ENCODE measurements at places on chromosomes 5 and 9.

DNA sequence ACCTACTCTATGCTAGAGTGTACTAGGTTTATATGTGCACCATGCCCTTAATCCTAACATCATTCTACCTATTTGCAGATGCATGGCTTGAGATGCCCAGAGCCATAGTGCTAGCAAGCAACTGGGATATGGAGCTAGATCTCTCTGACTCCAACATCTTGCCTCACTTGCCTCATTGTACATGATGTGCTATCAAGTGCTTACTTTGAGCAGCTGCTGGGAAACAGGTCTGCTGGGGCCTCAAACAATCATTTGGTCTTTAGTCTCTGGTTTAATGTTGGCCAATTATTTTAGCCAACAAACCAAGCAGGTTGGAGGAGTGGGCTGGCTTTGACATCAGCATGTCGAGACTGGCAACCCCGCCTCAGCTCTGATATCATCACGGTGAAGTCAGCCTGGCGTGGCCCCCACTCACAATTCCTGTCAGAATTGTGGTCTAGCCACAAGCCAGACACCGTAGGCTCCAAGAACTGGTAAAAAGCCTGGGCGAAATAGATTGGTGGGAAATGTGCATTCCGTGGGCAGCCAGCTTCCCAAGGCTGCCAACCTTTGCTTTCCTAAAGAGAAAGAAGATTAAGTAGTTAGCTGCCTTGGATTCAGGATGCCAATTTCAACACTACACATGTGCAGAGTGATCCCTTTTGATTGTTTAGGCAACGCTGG lies 21.1 kb upstream of the GAS1 start:
- DNase-seq = peak; percentile 56

DNA sequence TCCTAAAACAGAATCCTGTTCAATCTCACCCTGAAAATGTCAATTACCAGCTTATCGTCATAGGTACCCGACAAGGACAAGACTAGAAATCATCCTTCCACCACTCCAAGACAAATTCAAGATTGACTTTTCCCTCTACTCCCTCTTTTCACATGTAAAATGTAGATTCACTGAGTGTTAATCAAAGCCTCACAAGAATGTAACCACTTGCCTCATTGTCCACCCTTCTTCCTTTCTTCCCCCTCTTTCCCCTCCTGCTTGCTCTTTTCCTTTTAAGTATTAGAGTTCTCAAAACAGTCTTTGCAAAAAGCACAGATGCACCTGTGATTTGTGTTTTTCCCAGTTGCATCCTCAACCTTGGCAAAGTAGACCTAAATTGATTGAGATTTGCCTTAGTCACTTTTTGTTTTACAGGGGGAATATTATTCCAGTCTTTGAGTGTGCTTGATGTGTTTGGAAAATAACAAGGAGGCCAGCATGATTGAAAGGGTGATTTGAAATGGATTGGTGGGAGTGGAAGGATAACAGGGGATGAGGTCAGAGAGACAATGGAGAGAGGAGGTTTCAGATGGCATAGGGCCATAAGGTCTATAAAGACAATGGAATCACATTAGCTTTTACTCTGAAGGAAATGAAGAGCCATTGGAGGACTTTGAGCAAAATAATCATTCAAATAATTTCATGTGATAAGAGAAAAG lies 231.3 kb upstream of the TYRP1 start:
- DNase-seq = no peak

- DNase-seq = no peak
Measured at GRCh38 chr5:172361566-172362238, 78.1 kb upstream of the UBTD2 start.

- no peak for DNase-seq
Measured at GRCh38 chr9:70975821-70976220, 145.6 kb downstream of the TRPM3 start.
